Stimulated activated CD4-positive, alpha-beta T cell treated with anti-CD3 and anti-CD28 coated beads, Interleukin-2, amount 100 ng/mL, for 4 hours (primary cell): ENCODE measurements at places on chromosomes 11 and 22.
A peak's percentile ranks its signal among the peaks of the same experiment; 100 is the strongest.

DNA sequence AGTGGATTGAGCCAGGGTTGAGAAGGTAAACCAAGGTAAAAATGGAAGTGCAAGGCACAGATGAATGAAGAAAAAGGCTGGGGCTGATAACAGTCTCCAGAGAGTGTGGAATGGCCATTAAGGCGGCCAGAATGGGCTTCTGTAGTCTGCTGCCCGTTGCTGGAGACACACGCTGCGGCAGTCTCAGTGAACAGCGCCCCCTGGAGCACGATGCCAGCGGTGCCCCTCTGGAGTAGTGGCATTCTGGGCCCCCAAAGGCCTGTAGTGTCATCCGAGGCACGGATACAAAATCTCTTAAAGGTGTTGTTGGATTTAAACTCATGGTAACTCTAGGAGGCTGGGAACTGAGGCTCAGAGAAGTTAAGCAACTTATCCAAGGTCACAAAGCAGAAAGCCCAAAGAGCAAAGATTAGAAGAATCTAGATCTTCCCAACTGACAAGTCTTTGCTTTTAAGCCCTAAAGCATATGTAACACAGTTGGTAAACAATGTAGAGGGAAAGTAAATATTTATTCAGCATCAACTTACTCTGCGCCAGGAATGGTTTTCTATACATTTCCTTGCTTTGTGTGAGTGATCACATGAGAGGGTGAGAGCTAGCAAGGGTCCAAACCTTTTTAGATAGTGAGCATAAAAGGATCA lies 18.2 kb downstream of the KCNJ1 start:
- no peak for DNase-seq

DNA sequence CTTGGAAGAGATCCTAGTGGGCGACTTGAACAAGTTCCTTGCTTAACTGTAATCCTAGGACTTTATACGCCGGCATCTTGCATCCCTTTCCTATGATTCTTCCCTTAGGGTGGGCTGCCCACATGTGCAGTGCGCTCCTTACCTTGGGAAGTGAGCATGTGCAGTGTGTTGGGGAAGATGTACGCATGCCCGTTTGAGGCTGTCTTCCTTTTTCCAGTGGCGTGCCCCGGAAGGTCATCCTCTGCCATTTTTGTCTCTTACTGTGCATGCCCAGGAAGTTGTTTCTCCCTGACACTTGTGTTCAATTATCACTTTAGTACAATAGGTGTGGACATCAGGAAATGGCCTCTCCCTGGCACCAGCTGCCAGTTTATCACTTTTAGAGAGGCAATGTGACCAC lies 936.5 kb downstream of the TBC1D22A start:
- DNase-seq: no peak

DNA sequence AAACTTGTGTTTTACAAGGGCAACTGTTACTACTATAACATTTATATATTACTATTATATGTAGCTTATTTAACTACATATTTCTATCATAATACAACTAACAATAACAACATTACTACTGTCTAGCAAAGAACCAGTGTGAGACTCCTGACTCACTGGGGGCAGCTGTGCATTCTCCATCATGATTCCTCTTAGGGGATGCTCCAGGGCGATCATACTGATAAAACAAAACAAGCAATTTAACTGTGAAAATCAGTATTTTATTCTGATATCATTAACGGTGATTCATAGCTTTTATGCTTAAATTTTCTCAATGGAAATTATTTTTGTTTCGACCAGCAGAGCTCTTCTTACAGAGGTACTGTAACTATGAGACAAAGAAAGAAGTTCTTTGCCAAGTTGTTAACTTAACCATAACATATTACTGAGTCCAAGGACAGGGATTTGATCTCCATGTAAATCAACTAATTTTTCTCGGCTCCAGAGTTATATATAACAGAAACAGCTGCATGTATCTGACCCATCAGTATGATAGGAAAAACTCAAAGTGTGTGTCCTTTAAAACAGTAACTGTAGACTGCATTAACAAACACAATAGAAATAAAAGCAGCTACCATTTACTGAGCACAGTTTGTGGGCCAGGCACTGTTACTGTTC lies 24.8 kb upstream of the FNBP4 start:
- DNase-seq: no peak

GRCh38 chr22:30266445-30267381 lies at the start of gene OSM:
Gene OSM (minus strand): TSS chr22:30266851. CDS start chr22:30266799, 52 bp downstream.
- DNase-seq: peak; percentile 48

DNA sequence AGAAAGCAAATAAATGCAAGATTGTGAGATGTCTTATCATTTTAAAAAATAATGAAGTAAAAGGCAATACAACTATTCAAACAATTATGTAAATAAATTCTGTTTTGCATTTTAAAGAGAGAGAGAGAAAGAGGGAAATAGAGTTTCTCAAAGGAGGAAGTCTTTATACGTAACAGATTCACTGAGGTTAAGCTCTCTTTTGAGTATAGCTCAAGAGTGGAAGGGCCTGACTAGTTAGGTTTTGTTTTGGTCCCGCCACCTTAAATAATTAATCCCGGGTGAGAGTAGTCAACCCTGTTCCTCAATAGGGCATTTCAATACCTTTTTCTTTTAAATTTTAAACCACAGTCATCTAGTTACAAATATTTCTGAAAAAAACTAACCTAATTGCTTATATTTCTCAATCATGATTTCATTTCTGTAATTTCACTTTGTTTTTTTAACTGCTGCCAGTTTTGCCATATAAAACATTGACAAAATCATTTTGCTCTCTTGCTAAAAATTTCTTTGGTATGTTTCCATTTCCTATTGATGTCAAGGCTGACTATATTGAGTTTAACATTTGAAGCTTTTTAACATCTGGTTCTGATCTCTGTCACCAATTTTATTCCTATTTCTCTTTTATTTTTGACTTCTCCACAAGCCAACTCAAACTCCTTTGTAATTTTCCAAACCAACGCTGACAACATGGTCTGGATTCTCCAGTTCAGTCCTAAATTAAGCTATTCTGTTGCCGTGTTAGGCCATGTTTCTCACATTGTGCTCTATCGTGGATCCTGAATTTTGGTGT lies 10.3 kb downstream of the OR10D3 start:
- DNase-seq: no peak

DNA sequence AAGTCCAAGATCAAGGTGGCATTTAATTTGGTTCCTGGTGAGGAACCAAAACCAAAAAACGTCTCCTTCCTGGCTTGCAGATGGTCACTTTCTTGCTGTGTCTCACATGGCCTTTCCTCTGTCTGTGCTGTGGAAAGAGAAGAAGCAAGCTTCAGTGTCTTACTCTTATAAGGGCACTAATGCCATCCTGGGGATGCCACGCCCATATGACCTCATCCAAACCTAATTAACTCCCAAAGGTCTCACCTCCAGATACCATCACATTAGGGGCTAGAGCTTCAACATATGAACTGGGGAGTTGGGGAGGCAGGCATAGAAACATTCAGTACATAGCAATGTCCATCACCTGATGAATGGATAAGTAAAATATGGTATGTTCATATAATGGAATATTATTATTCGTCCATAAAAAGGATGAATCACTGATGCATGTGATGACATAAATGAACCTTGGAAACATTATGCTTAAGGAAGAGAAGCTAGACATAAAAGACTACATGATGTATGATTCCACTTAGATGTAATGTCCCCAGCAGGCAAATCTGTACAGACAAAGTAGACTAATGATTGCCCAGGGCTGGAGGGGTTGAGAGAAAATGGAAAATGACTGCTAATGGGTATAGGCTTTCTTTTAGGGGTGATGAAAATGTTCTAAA lies 78.6 kb upstream of the B3GNT6 start:
- DNase-seq: no peak

- DNase-seq: no peak
Observed at GRCh38 chr11:65576867-65577755, 1.3 kb downstream of the EHBP1L1 start.

DNA sequence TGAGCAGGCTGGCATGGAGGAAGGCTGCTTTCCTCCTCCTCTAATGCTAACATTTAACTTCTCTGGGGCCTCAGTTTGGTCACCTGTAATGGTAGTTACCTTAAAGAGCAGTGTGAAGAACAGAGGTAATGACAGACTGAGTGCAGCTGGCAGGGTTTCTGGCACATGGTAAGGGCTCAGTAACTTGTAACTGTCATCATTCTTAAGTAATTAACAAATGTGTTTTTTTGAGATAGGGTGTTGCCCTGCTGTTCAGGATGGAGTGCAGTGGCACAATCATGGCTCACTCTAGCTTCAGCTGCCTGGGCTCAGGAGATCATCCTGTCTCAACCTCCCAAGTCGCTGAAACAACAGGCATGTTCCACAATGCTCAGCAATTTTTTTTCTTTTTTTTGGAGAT lies 242.0 kb upstream of the SYN3 start:
- DNase-seq: no peak

DNA sequence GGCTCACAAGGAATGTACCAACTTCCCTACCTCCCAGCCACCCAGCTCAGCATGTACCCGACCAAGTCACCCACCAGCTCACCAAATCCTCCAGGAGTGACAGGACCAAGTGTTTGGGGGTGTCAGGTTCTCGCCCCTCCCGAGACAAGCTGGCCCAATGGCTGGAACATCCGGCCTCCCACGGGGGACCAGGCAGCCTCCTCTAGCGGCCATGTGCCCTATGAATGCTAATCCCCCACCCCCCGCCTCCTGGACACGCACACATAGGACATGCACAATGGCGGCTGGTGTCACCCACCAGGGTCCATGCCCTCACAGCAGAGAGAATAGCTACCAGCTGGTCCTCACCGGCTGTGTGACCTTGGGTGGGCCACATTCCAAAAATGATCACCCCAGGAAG lies 151.0 kb downstream of the MN1 start:
- no peak for DNase-seq

DNA sequence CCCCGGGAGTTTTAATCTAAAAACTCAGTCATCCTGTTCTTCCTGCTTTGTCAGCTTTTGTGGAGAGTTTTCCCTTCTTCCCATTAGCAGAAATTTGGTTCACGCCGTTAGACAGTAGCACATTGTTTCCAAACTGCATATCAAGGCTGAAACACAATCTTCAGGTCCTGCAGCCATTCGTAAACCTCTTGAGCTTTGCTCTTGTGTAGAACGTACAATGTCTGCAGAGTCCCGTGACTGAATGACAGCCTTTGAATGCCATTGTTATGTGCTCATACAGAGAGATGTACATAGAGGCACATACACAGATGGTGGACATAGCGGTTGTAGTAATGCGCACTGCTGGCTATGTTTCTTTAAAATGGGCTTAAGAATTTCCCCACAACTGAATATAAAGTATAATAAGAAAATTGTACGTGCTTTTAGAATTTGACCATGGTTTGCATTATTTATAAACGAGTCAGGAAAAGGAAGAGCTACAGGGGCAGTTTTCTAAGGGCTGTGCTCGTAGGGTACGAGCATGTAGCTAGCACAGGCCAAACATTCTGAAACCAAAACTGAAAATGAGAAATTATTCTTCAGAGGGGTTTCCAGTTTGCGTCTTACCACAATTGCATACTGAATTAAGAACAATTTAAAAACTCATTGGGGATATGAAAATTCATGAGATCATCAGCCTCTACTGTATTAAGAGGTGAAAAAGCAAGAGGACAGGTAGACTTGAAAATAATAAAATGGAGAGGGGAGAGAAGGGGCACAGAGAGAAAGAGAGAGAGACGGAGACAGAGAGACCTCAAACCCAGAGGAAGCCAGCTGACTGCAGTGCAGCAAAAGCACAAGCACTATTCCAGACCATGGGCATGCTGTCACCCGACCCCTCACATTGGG lies 310.1 kb downstream of the CADM1 start:
- DNase-seq: no peak

GRCh38 chr11:2472428-2473186 lies 27.8 kb downstream of the KCNQ1 start:
- no peak for DNase-seq

DNA sequence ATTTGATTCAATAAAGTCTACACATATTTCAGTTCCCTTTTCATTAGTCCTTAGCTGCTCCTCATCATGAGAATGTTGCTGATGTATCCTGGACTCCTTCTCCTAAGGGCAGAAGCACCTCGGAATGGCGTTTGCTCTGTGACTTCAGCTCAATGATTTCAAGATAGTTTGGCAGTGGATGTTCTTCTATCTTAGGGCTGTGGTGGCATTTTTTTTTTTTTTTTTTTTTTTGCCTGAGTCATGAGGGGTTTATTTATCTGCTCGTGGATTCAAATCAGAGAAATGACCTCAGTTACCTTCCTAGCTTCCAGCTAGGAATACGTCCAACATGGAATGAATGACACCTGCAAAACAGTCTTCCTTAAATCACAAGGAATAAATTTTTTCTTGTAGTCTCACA lies 220.0 kb upstream of the ZBED5 start:
- DNase-seq: no peak

GRCh38 chr11:73215191-73216134 lies 2.6 kb upstream of the P2RY2 start:
- no peak for DNase-seq

- no peak for DNase-seq
Observed at GRCh38 chr22:33535937-33536875, 384.1 kb downstream of the LARGE1 start.

GRCh38 chr11:70912226-70912840 lies 340.0 kb downstream of the SHANK2 start:
- DNase-seq: no peak

- no peak for DNase-seq
Observed at GRCh38 chr22:46908641-46909107, 146.2 kb downstream of the TBC1D22A start.

GRCh38 chr22:35812600-35812999 lies 94.9 kb downstream of the APOL5 start:
- no peak for DNase-seq

GRCh38 chr11:122711362-122711761 lies 55.8 kb downstream of the UBASH3B start:
- DNase-seq: no peak

DNA sequence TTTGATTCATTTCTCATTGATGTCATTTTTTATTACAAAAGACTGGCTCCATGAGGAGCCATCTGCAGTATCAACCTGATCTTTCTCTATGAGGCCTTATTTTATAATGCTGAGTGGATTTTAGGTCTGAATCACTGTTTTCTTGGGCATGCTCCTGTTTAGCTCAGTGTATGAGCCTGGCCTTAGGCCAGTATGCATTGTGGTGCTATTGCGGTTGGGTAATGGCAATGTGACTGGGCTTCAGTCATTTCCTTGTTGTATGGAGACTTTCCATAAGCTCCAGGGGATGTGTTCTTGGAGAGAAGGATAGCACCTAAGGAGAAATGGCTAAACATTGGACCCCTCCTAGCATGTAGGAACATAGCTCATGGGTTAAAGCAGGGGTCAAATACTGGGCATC lies 293.2 kb downstream of the NELL1 start:
- no peak for DNase-seq

GRCh38 chr22:45430871-45431270 lies 17.4 kb downstream of the RIBC2 start:
- DNase-seq: no peak
